ENCODE measurements at places on chromosomes 5 and 9. TPM values are rescaled to one million over a fixed set of nuclear protein-coding genes. Genes with fewer than 3 reads are reported as not detected.

DNA sequence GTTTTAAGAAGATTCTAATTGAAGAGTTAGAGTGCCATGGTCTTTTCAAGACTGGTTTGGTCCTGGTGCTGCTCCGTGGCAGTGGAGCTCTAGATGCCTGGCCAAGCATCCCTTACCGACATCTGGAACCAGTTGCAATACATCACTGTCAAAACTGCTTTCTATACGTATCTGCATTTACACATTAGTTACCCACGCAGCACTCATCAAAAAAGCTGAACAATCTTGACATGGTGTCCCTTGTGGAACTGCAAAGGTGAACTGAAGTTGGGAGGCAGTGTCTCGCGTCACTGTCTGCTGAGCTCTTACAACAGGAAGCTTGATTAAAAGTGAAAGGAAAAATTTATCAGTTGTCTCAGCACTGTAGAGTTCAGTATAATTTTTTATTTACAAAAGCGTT, 82.6 kb downstream of the PBX3 start:
- DNase-seq, result peak; percentile 12

DNA sequence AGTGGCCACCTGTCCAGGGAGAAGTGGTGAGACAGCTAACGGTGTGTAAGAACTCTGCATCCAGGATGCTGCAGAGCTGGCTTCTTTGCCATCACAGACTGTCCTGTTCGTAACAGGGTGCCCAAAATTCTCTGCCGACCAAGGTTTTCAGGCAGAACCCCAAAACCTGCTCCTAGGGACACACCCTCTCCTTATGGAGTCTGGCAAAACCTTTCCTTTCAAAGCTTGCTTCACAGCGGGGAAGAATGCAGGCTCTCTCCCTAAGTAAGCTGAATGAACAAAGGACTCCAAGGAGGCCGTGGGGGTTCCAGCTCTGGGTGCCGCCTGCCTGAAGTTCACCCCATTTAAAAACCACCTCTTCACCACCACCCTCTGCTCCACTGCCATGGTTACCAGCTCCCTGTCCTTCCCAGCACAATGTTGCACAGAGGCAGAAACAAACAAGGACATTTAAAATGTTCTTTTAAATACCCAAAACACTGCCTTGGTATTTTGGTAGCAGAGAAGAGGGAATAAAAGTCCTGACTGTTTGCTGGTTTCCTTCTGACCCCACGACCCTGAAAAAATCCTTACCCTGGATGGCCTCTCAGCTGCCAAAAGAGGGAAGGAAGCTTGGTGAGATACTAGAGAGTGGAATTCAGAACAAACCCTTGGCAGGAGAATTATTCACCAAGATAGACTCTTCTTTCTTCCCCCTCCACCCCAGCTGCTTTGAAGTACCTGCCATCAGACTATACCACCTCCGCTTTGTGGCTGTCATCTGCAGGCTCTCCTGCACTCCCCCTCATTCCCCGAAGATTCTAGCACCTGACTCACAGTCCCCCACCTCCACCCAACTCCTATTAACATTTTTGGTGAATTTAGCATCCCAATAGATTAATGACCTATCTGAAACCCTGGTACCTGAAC, 7.1 kb upstream of the KLF9 start:
- peak; percentile 54 for DNase-seq

GRCh38 chr9:118503236-118503635, 799.0 kb downstream of the TLR4 start:
- DNase-seq, result no peak

DNA sequence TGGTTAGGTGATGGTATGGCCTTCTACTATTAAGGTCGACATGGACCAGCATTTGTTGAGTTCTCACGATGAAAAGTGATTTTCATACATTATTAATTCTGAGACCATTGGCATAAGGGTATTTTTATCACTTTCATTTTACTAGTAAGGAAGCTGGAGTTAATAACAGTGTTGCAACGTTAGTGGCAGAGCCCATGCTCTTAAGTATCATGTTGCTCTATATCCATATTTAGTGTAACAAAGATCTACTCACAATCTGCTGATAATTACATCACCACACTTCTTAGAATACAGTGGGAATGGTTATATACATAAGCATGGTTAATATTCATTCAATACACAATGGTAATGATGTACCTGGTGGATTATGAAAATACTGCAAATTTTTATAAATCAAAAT, 81.9 kb downstream of the PRR16 start:
- peak; percentile 26 for DNase-seq

- DNase-seq, result no peak
These were observed 86.1 kb downstream of the FGF18 start for GRCh38 chr5:171505473-171506043.

DNA sequence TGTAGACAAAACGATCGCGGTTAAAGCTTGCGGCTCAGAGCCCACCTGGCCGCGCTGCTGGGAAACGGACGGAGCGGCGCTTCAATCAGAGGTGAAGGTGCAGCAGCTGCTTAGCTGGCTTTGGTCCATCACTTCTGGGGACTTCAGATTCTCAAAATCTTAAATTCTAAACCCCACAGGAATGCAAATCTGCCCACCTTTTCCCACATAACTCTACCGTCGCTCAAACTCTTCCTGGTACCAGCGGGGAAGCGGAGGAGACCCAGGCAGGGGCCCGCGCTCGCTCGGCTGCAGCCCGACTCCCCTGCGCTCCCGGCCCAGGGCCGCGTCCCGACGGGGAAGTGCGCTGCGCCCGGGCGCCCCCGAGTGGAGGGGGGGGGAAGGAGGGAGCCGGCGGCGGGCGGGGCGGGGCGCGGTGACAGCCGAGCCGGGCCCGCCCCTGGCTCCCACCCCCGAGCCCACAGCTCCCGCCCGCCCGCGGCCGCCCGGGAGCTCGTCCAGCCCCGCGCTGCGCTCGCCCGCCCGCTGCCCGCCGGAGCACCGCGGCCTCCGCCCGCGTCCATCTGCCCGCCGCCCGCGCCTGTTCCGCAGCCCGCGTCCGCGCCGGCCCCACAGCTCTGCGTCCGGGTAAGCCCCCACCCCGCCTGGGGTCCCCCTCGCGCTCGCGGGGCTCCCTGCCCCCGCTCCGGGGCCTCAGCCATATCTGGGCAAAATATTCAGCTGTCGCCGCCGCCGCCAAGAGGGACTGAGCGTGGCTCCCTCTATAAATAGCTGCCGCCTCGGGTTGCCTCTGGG, at the start of gene TMOD1:
TMOD1 (plus strand) TSS at position 490 of the 795 bp plus-strand sequence. CDS start 22,523 bp downstream, outside the sequence.
- peak; percentile 34 for DNase-seq

GRCh38 chr5:34844999-34845398, 6.0 kb downstream of the TTC23L start:
- DNase-seq, result no peak

DNA sequence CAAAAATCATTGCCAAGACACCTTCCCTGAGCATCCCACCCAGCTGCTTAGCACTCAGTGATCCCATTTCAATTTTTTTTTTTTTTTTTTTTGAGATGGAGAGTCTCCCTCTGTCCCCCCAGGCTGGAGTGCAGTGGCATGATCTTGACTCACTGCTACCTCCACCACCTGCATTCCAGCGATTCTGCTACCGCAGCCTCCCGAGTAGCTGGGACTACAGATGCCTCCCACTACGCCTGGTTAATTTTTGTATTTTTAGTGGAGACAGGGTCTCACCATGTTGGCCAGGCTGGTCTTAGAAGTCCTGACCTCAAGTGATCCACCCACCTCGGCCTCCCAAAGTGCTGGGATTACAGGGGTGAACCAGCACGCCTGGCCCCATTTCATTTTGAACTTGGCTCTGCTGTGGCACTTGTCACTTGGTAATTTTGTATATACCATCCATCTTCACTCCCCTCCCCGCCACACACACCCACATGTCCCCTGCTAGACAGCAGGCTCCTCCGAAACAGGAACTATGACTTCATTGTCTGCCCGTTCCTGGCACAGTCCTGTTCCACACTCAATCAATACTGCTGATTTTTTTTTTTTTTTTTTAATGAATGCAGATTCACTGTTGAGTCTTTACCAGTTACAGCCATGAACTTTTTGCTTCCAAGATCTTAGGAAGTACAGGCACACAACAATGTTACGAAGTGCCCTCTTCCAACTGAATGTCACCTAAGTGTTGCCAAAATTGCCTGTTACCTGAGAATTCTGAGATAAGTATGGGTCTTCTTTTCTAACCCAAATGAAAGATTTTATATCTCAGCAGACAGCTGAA, 17.3 kb upstream of the ZBTB34 start:
- no peak for DNase-seq

DNA sequence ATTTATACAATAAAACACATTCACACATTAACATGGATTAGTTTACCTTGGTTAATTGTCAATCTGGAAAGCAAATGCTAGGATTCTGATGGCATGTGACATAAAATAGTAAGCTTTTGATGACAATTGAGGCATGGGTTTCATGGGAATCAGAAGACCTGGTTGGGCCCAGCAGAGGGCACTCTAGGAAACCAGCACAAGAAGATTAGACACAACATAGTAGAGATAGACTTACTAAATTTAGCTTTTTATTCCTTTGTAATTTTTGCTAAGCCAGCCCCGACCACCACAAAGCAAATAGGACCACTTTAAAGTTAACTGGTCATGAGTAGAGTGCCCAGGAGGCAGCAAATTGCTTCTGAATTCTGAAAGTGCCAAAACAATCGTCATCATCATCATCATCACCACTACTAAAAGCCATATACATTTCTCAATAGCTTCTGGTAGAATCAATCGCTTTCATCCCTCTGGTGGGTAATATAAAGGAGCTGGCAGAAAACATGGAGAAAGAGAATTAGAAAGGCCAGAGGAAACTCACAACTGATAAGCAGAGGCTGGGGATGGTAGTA, 163.2 kb downstream of the ARRDC3 start:
- peak; percentile 57 for DNase-seq

DNA sequence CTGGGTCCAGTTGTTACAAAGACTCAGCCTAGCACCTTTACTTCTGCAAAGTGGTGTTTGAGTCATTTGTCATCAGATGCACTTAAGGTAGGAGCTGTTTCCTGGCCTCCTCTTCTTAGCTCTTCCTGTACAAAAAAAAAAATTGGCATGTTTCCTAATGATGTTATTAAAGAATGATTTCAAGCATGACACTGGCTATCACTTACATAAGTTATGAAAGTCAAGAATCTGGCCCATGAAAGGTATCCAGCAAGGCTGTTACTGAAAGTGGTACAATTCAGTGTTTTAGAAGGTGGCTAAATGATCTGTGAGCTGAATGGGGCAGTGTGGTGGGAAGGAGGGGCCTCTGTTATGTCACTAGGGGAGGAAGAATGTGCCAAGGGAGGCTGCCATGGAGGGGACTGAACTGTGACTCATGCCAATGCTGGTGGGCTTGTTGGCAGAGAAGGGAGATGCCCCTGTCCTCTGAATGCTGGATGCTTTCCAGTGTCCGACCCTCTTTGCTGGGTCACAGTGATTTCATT, 175.1 kb upstream of the MAP1B start:
- DNase-seq, result peak; percentile 4

DNA sequence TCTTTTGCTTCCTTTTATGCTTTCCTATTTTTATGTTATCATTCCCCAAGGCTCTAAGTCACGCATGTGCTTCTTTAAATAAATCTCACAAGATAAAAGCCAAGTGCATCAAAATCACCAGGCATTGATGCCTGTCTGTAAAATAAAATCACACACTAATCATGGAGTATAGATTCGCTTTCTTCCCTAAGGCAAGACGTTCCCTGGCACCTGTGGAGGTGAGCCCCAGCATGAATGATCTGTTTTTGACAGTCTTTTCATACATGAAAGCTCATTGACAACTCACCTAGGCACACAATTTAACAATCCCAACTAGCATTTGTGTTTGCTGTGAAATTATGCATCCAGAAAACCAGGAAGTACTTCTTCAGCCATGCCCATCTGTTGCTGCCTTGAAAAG, 146.9 kb upstream of the DMAC1 start:
- DNase-seq, result no peak

DNA sequence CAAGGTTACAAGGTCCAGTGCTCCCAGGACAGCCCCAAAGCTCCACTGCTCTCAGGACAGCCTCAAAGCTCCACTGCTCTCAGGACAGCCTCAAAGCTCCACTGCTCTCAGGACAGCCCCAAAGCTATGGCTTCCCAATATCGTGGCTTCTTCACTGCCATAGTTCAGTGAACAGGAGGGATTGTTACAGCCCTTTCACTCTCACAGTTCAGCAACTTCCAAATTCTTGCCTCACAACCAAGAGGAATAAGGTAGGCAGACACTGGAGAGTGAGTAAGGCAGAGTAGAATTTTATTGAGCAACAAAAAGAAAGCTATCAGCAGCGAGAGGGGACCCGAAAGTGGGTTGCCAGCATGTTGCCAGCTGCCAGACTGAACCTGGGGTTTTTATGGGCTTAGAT, 277.6 kb downstream of the CDH10 start:
- no peak for DNase-seq

- DNase-seq, result no peak
These were observed 13.9 kb upstream of the BTNL3 start for GRCh38 chr5:180974612-180975315.

DNA sequence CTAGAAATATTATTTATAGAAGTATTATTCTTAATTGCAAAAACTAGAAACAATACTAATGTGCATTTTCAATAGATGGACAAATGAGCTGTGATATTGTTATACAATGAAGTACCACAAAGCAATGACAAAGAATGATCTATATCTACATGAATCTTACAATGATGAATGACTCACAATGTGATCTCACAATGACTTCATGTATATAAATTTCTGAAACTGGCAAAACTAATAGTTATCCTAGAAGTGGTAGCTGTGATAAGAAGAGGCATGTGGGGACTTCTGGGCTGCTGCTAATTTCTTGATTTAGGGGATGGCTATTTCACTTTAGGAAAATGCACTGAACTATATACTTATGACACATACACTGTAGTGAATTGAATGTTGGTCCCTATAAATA, 396.0 kb upstream of the ZNF608 start:
- peak; percentile 42 for DNase-seq

DNA sequence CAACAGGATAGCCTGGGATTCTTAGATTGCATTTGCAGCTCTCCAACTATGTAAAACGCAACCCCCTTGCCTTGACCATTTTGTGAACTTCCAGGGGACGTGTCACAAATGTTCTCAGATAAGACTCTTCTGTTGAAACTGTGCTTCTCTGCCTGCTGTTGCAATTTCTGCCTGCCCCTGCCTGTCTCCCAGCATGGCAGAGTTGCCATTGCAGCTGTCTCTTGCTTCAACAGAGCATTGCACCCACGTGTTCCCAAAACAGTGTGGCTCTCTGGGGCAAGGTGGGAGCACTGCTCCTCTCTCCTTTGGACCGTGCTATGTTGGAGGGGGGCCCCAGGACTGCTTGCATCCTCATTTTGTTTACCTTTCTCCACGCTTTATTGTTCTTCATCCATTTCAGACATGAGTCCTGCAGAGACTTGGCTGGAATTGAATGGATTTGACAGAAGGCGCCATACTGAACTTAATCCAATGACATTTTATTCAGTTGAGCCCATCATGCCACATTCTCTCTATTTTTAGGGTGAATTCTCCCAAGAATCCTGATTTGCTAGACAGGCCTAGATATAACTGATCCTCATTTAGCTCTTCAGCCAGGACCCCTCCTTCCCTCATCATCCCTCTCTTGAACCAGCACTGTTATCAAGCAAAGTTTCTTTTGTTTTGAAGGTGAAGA, 90.7 kb downstream of the MAT2B start:
- DNase-seq, result no peak

The ADGRD2 gene
- not detected for total RNA-seq

The WDR5 gene
- 18.3 TPM for total RNA-seq

The SLC6A19 gene
- total RNA-seq, result not detected

The SCGB3A2 gene
- not detected for total RNA-seq

The ITK gene
- total RNA-seq, result not detected

The PDLIM4 gene
- 97.5 TPM for total RNA-seq

The CHSY3 gene
- total RNA-seq, result 1.4 TPM

The FAM163B gene
- total RNA-seq, result not detected

The PARP8 gene
- total RNA-seq, result 8.2 TPM

The SPINK7 gene
- not detected for total RNA-seq

The PAEP gene
- total RNA-seq, result not detected

The C9orf50 gene
- total RNA-seq, result not detected

The SPINK4 gene
- not detected for total RNA-seq

The PROB1 gene
- total RNA-seq, result under 0.01 TPM

The SLC27A6 gene
- under 0.01 TPM for total RNA-seq
